ENCODE measurements at places on chromosomes 16 and 17. TPM values are rescaled to one million over a fixed set of nuclear protein-coding genes. Genes with fewer than 3 reads are reported as not detected.
A peak's percentile ranks its signal among the peaks of the same experiment; 100 is the strongest.

- H3K4me3 ChIP-seq = no peak overlapping the region
- peak overlapping the region; percentile 80 for H3K27ac ChIP-seq
- H3K27me3 ChIP-seq = no peaks in the 10 kb centered on the region
- peak; percentile 60 for DNase-seq
- peaks cover 3% of the 10 kb centered on the region for H3K4me1 ChIP-seq
Observed at GRCh38 chr17:2239882-2240430, 63.6 kb downstream of the SMG6 start.

DNA sequence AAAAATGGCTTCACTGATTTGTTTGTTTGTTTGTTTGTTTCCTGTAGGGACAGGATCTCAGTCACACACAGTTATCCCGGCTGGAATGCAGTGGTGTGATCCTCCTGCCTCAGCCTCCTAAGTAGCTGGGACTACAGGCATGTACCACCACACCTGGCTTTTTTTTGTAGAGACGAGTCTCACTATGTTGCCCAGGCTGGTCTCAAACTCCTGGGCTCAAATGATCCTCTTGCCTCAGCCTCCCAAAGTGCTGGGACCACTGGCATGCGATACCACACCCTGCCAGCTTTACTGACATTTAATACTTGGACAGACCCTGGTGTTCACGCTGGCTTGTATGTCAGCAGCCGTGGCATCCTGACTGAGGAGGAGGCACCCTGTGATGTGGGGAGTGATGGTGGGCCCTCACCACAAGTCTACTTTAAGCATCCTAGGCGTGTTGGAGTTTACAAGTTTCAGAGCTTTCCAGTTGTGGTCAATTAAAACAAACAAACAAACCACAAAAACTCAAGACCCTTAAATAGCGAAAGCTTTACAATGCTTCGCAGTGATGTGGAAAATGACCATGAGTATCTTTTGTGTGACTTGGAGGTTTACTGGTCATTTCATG is 5.1 kb downstream of the ABCA3 start:
- H3K36me3 ChIP-seq = no peaks in the 10 kb centered on the region
- H3K4me3 ChIP-seq = no peak overlapping the region
- H3K4me1 ChIP-seq = peaks cover 11% of the 10 kb centered on the region
- DNase-seq = no peak
- H3K27ac ChIP-seq = no peak overlapping the region
- peaks cover 21% of the 10 kb centered on the region for H3K27me3 ChIP-seq

DNA sequence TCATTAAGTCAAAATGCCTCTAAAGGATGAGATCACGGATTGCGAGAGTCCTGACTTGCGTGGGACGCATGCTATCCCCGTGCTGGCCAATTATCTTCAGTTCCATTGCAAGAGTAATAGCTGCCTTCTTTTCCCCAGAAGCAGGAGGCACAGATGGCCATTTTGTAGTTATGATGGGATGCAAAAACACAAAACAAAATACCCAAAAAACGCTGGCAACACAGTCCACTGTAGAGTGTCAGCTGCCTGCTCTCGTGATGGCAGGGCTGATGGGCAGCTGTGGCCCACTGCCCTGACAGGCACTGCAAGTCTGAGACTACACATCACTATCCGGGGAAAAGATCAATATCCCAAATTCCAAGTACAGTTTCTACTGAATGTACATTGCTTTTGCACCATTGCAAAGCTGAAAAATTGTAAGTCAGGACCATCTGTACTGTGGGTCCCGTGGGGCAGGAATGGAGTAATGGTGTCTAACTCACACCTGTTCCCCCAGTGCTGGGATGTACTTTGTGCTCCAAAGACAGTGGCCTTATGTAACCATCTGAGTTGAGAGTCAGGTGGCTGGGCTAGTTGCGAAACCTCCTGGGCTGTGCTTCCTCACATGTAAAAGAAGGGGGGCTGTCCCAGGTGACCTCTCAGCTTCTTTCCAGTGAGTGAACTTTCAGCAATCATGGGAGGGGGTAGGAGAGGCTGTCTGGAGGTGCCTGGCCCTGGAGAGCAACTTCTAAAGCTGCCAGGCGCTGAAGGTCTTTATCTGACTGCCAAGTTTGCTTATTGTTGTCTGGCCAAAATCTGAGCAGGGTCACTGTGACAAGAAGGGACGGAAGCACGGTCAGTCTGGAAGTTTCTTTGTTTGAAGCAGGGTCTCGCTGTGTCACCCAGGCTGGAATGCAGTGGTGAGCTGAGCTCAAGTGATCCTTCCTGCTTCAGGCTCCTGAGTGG is 4.7 kb downstream of the SLC47A1 start:
- no peaks in the 10 kb centered on the region for H3K36me3 ChIP-seq
- peak; percentile 38 for DNase-seq
- H3K27ac ChIP-seq = no peak overlapping the region

DNA sequence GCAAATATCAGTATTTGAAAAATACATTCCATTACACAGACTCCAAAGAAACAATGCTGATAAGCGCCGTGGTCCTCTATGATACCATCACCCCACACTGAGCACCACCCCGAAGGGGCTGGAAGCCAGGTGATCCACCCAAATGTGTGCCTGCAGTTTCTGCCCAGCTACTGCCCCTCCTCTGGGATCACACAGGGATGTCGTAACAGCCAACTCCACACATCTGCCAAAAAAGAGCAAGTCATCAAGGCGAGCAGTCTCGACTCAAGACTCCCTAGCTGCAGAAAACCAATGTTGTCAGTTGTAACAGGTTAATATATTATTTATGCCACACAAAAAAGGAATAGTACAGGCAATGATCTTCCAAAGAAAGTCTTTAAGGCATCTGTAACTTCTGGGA is 21.0 kb downstream of the CYB5D2 start:
- H3K36me3 ChIP-seq = peaks cover 24% of the 10 kb centered on the region
- no peak for DNase-seq
- H3K4me1 ChIP-seq = no peaks in the 10 kb centered on the region
- no peaks in the 10 kb centered on the region for H3K27me3 ChIP-seq
- no peak overlapping the region for H3K4me3 ChIP-seq

- H3K36me3 ChIP-seq = no peaks in the 10 kb centered on the region
- peak overlapping the region; percentile 78 for H3K27ac ChIP-seq
- H3K4me1 ChIP-seq = peaks cover 53% of the 10 kb centered on the region
Observed at GRCh38 chr17:82237083-82237745, 8.4 kb downstream of the SLC16A3 start.

- H3K27me3 ChIP-seq = no peaks in the 10 kb centered on the region
- H3K36me3 ChIP-seq = no peaks in the 10 kb centered on the region
- no peak for DNase-seq
- peaks cover 10% of the 10 kb centered on the region for H3K4me1 ChIP-seq
Observed at GRCh38 chr17:36600936-36601302, 464 bp upstream of the MRM1 start.

ZNF205 gene
- 16.3 TPM for total RNA-seq

GRN gene
- total RNA-seq = 839 TPM

PIK3R6 gene
- 1.4 TPM for total RNA-seq

EVI2B gene
- total RNA-seq = 21.0 TPM

OR1A2 gene
- total RNA-seq = not detected

KRTAP16-1 gene
- total RNA-seq = not detected

CCDC200 gene
- not detected for total RNA-seq

Measured in transverse colon (tissue), 4 donors.